ENCODE measurements at places on chromosomes 6 and 20.

GRCh38 chr6:56517155-56517745 is 125.4 kb downstream of the DST start:
- no peaks in the 10 kb centered on the region for H3K27me3 ChIP-seq
- no peaks in the 10 kb centered on the region for H3K4me1 ChIP-seq
- DNase-seq = no peak
- peaks cover 7% of the 10 kb centered on the region for H3K36me3 ChIP-seq
- no peak overlapping the region for H3K4me3 ChIP-seq

GRCh38 chr6:61887423-61887822 is 398.6 kb downstream of the KHDRBS2 start:
- no peak overlapping the region for H3K4me3 ChIP-seq
- no peak for DNase-seq
- H3K36me3 ChIP-seq = no peaks in the 10 kb centered on the region
- no peaks in the 10 kb centered on the region for H3K4me1 ChIP-seq

DNA sequence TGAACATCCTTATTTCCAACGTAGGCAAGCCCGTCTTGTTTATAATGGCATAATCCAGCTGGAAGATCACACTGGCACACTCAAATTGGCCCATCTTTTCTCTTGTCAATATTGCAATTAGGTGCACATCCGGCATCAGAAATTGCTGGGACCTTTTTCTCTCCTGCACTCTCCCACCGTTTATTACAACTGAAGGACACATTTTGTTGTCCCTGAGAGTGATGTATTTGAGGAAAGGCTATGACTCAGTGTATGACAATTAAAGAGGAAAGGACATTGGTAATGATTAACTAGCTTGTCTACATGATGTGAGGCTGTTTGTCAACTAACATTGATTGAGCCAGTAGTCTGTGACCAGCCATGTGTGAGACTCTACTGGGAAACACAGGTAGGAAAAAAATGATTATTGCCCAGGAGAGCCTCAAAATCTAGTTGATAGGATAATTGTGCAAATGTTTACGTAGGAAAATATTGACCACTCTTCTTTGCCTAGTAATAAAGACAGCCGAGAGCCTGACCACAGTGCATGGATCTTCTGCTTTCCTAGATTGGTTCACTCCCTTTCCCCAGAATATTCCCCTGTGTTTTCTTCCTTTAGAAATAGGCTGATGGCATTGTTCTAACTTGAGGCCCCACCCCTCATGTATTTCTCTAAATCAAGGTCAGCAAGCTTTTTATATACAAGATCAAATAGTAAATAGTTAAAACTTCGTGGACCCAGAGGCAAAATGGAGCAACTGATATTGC is 230.0 kb upstream of the BTBD3 start:
- no peaks in the 10 kb centered on the region for H3K36me3 ChIP-seq
- H3K4me3 ChIP-seq = no peak overlapping the region
- H3K4me1 ChIP-seq = peaks cover 4% of the 10 kb centered on the region
- DNase-seq = no peak
- no peak overlapping the region for H3K27ac ChIP-seq
- no peaks in the 10 kb centered on the region for H3K27me3 ChIP-seq

DNA sequence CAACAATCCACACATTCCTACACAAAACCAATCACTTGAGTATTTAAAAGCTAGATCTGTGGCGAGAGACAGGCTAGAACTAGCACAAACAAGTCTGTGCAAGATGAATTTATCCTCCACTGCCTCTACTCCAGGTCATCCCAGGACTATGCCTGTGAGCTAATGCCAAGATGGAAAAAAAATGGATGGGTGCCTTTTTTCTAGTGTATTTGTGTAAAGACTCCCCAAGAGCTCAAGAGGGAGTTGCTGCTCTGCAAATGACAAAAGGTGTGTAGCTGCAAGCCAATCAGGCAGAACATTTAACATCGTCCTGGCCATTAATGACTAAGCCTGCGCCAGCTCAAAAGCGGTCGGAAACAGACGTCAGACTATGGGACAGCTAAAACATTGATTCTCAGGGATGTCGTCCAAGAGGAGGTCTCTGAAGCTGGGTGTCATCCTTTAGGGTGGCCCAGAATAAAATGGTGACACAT is 21.9 kb downstream of the ATXN1 start:
- peaks cover 3% of the 10 kb centered on the region for H3K36me3 ChIP-seq
- DNase-seq = no peak
- peaks cover 18% of the 10 kb centered on the region for H3K4me1 ChIP-seq

DNA sequence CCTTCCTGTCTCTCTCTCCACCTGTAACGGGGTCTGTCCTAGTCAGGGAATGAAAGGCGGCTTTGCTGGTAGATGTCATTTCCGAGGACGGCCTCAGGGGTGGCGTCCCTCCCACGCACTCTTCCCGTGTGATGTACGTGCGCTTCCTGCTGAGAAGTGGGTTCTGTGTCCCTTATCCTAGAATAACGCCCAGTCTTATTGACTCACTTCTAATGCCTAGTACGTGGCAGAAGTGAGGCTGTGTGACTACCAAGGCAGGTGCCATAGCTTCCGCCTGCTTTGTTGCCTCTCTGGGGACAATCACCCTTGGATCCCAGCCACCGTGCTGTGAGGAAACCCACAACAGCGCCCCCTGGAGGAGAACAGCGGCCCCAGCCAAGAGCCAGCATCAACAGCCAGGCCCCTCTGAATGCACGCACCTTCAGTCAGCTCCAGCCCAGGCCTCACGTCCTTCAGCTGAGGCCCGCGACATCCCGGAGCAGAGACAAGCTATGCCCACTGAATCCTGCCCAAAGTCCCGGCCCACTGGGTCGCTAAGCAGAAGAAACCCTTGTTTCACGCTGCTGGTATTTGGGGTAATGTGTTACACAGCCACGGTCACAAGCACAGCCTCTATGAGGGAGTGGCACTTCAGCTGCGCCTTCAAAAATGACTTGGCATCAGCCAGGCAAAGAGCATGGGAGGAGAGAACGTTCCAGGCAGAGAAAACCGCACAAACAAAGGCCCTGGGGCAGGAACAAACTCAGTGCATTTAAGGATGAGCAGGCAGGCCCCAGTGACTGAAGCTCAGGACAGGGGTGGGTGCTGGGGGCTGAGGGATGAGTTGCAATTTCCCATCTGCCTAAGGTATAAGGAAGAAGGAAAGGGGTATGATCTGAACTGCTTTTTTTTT is 224.2 kb downstream of the NFATC2 start:
- H3K36me3 ChIP-seq = no peaks in the 10 kb centered on the region
- peaks cover 11% of the 10 kb centered on the region for H3K4me1 ChIP-seq
- H3K27ac ChIP-seq = no peak overlapping the region
- no peak overlapping the region for H3K4me3 ChIP-seq

DNA sequence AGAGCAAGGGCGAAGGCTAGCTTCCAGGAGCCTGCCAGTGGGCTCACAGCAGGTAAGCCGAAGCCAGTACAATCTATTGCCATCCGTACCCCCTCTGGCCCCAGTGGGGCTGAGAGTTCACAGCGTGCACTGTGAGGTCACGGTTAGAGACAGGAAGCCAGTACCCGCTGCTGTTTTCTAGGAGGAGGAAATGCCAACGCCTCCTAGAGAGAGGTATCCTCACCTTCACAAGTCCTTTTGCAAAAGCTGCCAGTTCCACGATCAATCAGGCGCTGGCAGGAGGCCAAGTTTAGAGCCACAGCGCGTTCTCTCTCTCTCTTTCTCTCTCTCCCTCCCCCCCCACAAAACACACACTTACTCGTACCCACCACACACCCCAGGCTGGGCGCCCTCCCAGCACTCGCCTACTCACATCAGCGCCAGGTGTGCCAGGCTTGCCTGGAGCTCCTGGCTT is 22.5 kb downstream of the COL9A1 start:
- H3K27me3 ChIP-seq = peaks cover 28% of the 10 kb centered on the region
- peaks cover 7% of the 10 kb centered on the region for H3K4me1 ChIP-seq
- no peak overlapping the region for H3K4me3 ChIP-seq

DNA sequence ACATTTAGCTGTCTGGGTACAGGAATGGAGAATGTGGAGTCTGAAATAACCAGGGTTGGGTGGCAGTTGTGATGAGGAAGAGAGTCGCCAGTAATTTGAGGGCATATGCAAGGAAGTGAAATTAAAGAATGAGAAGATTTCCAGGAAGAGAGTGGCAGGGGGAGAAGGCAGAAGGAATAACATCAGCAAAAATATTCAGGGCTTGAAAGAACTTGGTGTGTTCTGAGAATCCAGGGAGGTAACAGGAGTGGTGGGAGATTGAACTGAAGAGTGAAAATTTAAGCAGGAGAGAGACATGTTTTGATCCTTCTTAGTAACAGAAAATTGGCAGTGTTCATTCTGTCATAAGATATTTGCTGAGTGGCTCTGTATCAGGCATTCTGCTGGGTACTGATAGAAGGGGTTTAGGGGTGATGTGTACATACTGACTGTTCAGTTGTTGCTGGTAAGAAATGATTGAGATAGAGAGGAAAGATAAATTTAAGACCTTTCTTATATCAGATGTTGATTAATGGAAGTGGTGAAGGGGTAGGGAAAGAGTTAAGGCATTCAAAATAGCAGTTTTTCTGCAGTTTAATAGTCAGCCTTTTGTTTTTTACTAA is 54.7 kb downstream of the PHF20 start:
- no peak overlapping the region for H3K27ac ChIP-seq
- peaks cover 8% of the 10 kb centered on the region for H3K4me1 ChIP-seq
- no peak overlapping the region for H3K4me3 ChIP-seq
- peaks cover 1% of the 10 kb centered on the region for H3K36me3 ChIP-seq
